ENCODE measurements at places on chromosomes 12 and 14. TPM values are rescaled to one million over a fixed set of nuclear protein-coding genes. Genes with fewer than 3 reads are reported as not detected.

GRCh38 chr14:39459795-39460478 lies 27.7 kb upstream of the FBXO33 start:
- DNase-seq: no peak

GRCh38 chr12:6664902-6665301 lies 2.0 kb upstream of the ING4 start:
- DNase-seq: no peak

DNA sequence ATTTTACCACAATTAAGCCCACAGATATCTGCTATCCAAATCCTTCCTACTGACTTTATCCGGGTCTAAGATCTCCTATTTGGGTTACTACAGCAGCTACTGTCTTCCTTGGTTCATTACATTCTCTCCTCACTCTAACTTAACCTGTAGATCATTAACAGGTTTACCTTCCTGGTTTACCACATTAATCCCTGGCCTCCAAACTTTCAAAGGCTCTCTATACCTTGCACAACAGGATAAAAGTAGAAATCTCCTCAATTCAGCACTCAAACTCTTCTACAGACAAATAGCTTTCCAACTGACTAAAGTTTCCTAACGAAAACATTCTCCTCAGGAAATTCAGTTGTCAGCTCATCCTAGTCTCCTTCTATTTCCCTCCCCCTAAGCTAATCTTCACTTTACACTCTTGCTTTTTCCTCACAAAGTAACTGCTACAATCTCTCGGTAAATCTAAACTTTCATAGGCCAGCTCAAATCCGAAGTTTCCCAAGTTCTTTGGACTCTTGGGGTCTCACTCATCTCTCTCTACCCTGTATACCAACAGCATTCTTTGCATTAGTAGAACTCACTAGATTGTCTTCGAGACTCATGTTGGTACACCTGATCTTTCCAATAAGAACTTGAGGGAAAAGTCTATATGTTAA lies 2.7 kb downstream of the BTBD7 start:
- DNase-seq: no peak

DNA sequence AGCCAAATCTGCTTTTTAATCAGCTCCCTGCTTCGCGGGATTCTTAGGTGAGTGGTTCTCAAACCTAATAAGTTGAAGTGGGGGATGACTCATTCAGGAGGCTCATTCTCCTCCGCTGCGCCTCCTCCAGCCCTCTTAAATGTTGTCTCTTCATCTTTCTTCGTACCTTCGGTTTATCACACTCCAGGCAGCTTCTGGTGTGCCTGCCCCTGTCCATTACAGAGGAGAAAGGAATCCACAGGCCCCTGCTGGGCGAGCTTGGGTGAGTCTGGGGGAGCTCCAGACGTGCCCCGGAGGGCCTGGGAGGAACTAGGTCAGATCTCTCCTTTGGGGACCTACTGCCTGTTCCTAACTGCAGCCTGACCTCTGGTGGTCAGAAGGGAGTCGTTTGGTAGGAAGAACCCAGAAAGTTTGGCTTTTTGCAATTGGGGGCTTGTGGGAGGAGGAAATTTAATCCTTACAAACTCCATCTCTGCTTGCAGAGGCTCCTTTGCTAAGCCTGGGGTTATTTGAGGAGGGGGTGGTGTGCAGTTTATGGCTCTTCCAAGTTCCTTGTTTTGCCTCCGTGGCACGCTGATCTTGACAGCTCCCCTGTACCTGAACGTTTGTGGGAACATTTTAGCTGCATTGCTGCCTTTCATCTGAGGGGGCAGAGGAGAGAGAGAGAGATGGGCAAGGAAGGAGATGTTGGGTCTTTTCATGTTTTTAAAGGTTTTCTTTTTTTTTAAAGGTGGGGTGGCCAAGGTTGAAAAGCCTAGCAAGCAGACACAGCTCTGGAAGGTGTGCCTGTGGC lies 84.1 kb upstream of the GNG2 start:
- peak; percentile 67 for DNase-seq

DNA sequence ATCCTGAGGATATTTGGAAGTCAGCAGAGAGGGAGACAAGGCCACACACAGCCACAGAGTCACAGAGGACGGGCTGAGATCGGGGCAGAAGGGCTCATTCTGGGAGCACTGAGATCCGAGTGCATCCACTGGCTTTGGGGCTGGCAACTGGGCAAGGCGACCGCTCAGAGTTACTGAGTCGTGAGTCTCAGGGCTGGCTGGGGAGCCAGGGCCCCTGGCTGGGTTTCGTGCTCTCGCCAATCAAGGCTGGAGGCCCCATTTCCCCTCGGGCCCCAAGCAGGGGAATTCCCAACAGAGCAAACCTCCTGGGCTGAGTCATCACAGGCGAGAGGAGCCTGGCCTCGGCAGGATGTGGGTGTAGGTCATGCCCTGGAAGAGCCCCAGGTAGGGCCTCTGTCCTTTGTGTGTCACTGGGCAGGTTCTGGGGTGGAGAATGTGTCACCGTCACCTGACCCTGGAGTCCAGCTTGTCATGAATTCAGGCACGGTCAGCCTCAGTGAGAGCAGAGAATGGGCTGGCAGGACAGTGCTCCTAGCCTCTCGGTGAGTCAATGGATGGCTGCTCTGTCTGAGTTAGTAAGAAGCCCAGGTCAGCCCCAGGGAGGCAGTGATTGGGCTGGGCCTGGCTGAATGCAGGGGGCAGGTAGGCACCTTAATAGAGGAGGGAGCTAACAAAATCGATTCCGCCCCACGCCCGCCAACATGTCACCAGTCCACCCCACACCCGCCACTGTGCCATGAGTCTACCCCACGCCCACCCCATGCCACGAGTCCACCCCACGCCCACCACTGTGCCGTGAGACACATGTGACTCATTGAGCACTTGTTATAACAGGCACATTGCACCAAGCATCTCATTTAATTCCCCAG lies 16.9 kb downstream of the ASB2 start:
- DNase-seq: no peak

DNA sequence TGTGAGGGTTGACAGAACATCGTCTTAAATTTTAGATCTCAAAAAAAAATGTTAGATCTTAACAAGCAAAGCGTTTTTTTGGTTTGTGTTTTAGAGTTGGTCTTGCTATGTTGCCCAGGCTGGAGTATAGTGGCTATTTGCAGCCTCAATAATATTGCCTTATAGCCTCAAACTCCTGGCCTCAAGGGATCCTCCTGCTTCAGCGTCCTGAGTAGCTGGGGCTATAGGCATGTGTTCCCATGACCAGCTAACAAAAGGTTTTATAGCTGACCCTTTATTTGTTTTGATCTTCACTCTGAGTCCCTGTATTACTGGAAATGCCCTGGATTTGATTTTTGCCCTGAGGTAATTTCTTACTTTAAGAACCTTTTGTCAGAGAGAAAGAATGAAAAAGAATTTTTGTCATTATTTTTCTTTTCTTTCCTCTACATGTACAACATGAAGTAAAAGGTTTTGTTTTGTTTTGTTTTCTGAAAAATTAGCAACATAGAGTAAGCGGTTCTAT lies 5.2 kb downstream of the INHBC start:
- no peak for DNase-seq

DNA sequence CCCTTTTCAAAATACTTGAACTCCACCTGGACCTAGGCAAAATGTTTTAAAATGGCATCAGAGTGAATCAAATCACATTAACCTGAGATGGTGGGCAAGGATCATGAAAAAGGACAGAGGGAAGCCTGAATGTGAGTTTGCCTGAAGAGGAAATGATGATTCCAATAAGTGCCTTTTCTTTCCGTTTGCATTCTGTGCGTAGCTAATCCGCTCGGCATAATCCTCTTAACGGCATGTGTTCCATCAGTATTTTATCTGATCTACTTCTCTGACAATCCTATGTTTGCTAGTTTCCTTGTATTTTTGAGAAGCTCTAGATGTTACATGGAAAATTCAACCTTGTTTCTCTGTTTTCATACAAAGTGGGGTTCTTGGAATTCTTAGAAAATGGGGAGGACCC lies 354.6 kb downstream of the NRXN3 start:
- DNase-seq: no peak

- DNase-seq: no peak
Observed at GRCh38 chr12:122875590-122876220, 20.2 kb downstream of the VPS37B start.

DNA sequence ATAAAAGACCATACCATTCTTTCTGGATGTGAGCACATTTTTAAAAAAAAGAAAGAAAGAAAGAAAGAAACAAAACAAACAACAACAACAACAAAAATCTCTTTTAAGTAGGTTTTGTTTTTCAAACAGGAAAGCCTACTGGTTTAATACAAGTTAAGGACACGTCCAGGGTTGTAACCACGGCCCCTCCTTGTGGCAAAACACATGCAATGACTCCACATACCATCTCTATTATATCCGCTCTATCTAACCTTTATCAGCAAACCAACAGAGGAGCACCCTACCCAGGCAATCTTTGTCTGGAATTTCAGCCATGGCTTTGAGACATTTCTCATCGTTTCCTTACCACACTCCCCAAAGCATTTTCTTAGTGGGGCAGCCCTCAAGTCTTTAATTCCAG lies 360.5 kb upstream of the TMPO start:
- DNase-seq: peak; percentile 40

DNA sequence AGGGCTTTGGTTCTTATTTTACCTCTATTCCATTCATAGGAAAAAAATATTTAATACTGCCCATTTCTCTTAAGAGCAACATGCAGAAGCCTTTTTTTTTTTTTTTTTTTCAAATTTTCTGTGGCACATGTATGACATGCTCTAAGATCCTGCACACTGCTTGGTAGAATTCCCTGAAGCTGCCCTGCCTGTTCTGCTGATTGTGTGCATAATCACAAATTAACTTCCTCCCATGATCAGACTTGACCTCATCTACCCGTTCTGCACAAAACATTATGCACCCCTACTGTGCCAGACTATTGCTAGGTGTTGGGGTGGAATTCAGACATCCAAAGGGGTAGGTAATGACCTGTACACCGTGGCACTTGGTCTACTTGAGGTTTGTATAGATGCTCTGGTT lies 22.2 kb downstream of the SUDS3 start:
- DNase-seq: no peak

GRCh38 chr12:20424841-20425240 lies 56.5 kb downstream of the PDE3A start:
- DNase-seq: no peak

DNA sequence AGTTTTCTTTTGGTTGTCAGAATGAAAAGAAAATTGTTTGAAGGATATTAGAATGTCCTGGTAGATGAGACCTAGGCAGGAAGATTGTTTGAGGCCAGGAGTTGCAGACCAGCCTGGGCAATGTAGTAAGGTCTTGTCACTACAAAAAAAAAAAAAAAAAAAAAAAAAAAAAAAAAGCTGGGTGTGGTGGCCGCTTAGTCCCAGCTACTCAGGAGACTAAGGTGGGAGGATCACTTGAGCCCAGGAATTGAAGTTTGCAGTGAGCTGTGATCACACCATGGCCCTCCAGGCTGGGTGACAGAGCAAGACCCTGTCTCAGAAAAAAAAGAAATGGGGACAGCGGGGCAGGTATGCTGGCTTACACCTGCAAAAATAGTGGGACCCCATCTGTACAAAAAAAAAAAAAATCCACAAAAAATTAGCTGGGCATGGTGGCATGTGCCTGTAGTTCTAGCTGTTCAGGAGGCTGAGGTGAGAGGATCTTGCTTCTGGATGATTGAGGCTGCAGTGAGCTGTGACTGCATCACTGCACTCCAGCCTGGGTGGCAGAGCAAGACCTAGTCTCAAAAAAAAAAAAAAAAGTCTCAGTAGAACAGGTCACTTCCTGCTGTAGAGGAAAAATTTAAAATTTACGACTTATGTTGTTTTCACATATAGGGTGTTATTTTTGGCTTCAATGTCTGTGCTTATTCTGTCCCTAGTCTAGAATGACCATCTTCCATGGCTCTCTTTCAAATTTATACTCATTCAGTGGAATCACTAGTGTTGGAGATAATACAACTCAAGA lies 70.7 kb downstream of the PPHLN1 start:
- DNase-seq: no peak

DNA sequence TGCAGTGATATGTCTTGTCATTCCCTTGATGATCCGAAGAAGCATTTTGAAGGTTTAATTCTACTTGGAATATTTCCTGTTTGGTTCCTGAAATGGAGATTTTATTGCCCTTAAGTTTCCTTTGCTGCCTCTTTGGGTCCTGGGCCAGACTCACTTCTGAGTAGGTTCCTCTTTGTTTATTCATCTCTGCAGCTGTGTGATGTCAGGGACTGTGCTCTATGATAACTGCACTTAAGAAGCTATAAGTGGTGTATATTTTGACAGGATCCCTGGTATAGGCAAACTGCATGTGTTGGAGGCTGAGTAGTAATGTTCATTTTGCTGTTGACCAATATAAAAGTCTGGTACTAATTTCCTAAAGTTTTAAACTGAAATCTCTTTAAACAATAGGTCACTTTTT lies at the start of gene KLRC4:
KLRC4 (minus strand) TSS at position 366 of the 400 bp plus-strand sequence; CDS start at position 184, 182 bp downstream.
- DNase-seq: no peak

DNA sequence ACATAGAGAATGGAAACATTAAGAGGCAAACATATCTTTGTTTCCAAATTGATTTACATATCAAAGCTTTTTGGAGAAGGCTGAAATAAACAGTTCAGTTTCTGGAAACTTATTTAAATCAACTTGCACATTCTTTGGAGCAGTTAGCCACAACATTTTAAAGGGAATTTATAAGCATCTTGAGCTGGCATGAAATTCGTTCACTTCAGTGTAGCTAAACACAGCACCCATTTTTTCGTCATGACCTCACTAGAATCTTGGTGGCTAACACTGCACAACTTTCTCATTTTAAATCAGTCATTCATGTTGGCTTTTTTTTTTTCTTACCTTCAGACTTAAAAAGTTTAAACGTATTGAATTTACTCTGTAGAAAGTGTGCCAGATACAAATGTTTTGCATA lies 1139.9 kb upstream of the FLRT2 start:
- DNase-seq: no peak

DNA sequence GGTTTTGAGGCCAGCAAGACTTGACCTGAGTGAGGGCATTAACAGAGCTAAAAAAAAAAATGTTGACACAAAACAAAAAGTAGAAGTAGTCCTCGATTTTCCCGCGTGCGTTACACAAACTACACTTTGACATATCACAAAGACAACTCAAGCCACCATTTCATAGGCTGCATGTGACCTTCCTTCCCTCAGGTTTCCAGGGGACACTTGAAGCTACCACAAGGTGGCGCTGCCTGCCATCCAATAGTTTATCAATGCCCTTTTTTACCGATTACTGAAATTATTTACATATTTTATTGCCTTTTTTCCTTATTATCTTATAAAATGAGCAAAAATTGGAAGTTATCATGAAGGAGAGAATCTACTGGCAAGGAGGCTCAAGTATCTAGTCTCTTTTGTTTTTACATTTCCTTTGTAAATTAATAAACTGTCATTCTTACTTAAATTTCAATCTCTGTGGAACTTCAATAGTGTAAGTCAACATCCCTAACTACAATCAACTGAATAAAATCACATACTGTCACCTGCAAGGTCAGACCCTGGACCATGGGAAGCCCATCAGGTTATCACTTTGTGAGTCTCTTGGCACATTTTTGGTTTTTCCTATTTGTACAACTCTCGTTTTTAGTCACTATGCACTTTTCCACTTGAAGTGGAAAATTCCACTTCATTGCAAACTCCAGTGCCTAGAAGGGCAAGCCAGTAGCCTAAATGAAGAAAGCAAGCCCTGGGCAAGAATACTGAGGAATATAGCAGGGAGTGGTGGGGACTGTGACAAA lies 84.6 kb upstream of the CPSF6 start:
- DNase-seq: peak; percentile 42

GRCh38 chr12:108967869-108968540 lies 52.9 kb downstream of the SVOP start:
- no peak for DNase-seq

GRCh38 chr14:92680781-92681650 lies 67.4 kb downstream of the LGMN start:
- DNase-seq: peak; percentile 82

The LHX5 gene
- polyA plus RNA-seq: not detected

The SLC10A1 gene
- not detected for polyA plus RNA-seq

The EGLN3 gene
- polyA plus RNA-seq: 62.0 TPM

The CCDC88C gene
- polyA plus RNA-seq: 12.1 TPM

The MYF5 gene
- polyA plus RNA-seq: 29.8 TPM

The PTGES3 gene
- polyA plus RNA-seq: 232 TPM

The COL2A1 gene
- polyA plus RNA-seq: 59.6 TPM

The PROX2 gene
- polyA plus RNA-seq: 1.3 TPM

Data from muscle of back (tissue), 13 donors.